ENCODE measurements at places on chromosomes 7 and 10.

DNA sequence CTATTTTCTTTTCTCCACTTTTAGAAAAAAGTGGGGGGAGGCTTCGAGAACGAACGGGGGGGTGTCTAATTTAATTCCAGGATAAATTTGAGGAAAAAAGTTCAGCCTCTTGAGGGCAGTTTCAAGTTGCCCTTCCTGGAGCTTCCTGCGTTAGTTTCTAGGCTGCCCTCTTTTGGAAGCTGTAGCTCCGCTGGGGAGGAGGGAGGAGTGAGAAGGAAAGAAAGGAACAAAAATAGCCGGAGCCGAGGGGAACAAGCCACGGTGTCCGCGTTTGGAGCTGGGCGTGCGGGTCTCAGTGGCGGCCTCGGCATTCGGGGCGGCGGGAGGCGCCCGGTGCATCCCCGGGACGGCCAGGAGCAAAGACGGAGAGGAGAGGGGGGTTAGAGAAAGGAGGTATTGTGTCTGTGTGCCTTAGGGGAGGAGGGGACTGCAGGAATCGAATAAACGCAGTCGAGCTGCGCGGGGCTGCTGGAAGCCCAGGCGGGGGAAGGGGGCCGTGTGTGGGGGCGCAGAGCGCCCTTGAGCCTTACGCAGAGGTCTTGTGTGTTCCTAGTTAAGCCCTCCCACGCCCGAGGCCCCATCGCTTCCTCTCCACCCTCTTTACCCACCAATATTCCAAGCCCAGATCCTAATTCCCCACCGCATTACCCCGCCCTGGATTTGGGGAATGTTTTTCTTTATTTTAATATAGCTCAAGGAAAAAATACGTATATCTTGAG, 2.0 kb upstream of the TNRC18 start:
- peak; percentile 76 for DNase-seq

GRCh38 chr10:52064084-52064845, 249.8 kb upstream of the DKK1 start:
- DNase-seq: no peak

GRCh38 chr10:67327626-67328535, 368.1 kb downstream of the CTNNA3 start:
- DNase-seq: no peak

DNA sequence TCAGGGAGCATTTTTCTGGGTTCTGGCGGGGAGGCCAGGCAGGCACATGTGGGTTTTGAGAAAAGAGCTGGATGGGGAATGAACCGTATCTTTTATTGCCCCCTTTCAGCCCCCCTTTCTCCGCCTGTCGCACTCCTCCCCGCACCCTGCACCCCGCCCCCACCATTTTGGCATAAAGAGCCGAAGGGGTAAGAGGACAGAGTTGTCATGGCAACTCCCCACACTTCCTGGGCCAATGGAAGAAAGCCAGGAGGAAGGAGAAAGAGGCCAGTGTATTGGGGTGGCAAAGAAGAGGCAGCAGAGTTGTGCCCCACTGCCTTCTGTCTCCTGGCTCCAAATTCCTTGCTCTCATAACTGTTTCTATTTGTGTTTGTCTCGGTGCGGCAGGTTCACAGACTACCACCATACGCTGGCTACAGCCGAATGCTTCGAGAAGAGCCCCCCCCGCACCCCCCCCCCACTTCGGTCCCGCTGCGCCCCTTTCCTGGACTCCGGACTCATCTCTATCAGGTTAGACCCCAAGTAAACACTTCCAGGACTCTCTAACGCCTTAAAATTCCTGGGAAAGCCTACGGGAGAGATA, 3.4 kb downstream of the KCNIP2 start:
- DNase-seq: no peak

GRCh38 chr7:8823486-8823885, 390.1 kb downstream of the NXPH1 start:
- peak; percentile 13 for DNase-seq

DNA sequence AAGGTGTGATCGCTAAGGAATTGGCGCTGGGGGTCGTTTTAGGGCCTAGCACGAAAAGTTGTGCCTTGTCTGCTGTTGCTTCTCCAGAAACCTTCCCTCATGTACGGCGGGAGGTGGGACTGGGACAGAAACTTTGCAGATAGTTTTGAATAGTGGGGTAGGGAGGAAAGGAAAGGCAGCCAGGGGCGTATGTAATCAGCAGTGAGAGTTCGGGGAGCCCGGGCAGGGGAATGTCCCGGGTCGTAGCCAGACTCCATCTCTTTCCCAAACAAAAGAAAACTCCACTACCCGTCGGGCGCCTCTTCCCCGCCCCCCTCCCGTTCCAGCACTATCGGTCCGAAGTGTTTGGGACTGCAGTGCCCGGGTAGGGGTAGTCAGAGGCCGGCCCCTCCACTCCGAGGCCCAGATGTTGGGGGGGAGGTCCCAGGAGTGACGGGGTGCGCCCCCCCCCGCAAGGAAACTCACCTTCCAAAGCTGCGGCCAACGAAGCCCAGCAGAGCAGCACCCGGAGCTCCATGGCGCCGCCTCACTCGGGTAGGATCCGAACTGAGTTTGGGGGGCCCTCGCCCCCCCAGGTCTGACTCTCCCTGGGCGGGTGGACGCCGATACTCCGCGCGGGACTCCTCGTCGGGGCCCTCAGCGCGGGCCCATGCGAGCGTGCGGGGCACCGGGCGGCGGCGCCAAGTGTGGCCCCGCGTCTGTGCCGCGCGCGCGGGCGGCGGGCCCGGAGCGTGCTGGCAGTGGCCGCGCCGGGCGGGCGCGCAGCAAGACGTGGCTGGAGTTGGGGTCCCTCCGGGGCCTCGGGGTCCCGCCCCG, 601 bp downstream of the EPHB4 start:
- DNase-seq: no peak

GRCh38 chr10:5809527-5810154, 3.6 kb downstream of the GDI2 start:
- no peak for DNase-seq

- no peak for DNase-seq
Measured at GRCh38 chr7:142607351-142607750, 141.9 kb upstream of the PRSS1 start.

GRCh38 chr7:69166979-69167516, 431.2 kb upstream of the AUTS2 start:
- DNase-seq: no peak

- no peak for DNase-seq
Measured at GRCh38 chr10:69398466-69398865, 18.3 kb downstream of the TACR2 start.

DNA sequence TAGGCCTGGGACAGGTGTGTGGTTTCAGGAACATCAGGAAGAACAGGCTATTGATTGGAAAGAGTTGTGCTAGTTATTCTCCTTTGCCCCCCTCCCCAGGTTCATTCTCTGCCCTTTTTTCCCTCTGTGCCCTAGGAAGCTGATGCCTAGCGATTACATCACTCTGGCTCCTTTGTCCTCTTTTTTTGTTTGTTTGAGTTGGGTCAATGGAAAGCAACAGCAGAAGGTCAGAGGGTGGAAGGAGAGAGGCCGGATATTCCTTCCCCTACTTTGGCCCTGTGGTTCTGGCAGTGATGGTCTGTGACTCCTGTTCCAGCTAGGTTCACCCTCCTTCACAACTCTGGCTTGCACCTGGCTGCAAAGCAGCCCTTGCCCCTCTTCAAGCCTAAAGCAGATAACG, 18.9 kb downstream of the LOXL4 start:
- DNase-seq: no peak
